Stimulated activated CD4-positive, alpha-beta T cell treated with anti-CD3 and anti-CD28 coated beads, Interleukin-4, amount 100 ng/mL, for 1 hour (primary cell): ENCODE measurements at places on chromosomes 7 and 10.

DNA sequence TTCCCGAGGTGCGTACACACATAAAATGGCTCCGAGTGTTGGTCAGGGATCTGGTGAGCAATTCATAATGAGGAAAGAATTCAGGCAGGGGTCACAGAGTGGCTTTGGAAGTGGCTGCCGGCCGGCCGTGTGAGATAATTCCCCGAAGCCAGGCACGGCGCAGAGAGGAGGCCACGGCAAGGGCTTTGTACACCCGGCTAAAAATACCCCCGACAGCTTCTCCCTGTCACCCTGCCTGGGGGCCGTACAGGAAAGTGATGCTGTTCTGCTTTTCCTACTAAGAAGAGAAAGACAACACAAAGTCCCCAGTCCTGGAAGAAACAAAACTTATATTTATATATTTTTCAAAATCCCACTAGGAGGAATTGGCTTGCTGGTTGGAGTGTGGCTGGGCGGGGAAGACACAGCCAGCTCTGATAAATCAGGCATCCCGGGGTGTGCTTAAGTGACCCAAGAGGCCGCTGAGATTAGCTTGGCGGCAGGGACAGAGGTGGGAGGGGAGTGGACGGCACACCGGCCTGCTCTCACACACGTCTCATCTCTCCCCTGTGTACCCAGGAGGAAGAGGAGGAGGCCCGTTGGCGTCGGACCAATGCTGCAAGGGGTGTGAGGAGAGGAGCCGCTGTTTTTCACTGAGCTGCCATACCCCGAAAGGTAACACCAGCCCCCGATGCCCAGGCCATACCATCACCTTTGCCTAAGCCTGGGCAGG lies 70.5 kb downstream of the ZMIZ1 start:
- DNase-seq = no peak

DNA sequence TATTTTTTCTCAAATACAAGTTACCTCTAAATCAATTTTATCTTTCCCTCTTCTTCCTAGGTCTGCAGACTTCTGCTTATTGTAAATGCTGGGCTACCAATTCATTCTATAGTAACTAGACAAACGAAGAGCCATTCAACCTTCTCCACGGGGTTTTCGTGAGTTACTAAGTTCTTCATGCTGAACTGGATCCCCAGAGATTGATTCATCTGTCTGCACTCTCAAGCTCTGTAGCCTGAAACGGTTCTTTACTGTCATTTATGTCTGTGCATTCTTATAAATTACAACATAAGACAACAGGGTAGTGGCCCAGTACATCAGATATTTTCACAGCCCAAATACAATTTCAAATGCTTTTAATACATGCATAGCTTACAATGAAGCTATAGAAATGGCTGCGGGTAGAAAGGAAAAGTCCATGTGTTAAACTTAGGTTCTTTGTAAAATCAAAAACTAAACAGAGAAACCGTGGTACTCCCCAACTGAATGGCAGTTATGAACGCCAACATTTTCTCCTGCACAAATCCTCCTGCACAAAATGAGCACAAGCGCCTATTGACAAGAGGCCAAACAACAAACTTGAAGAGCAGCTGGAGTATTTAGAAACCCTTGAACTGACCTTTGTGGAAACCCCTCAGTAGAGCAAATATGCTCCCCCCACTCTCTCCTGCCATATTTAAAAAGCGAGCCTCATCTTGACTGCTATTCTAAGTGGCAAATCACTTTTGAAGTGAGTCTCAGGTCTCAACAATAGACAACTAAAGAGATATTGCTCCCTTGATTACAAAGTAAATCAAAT lies 20.7 kb downstream of the LAMB1 start:
- no peak for DNase-seq

DNA sequence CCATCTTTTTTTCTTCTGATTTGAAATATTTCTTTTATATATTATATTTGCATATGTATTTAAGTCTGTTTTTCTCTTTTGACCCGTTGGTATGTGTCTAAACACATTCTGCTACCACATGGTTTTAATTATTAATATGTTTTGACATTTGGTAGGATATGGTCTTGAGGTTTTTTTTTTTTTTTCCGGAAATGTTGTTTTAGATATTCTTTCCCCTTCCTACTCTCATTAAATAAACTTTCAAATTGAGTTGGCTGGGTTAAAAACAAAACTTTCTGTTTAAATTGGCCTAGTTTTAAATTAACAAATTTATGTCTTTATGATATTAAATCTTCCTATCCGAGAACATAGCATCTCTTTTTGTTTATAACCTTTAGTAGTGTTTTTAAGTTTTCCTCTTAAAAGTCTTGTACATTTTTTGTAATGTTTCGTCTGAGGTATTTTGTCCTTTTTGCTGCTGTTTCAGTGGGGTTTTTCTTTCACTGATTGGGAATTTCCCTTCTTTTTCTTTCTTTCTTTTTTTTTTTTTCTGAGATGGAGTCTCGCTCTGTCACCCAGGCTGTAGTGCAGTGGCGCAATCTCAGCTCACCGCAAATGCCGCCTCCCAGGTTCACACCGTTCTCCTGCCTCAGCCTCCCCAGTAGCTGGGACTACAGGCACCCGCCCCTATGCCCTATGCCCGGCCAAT lies 25.4 kb downstream of the STAM start:
- DNase-seq = peak; percentile 49

DNA sequence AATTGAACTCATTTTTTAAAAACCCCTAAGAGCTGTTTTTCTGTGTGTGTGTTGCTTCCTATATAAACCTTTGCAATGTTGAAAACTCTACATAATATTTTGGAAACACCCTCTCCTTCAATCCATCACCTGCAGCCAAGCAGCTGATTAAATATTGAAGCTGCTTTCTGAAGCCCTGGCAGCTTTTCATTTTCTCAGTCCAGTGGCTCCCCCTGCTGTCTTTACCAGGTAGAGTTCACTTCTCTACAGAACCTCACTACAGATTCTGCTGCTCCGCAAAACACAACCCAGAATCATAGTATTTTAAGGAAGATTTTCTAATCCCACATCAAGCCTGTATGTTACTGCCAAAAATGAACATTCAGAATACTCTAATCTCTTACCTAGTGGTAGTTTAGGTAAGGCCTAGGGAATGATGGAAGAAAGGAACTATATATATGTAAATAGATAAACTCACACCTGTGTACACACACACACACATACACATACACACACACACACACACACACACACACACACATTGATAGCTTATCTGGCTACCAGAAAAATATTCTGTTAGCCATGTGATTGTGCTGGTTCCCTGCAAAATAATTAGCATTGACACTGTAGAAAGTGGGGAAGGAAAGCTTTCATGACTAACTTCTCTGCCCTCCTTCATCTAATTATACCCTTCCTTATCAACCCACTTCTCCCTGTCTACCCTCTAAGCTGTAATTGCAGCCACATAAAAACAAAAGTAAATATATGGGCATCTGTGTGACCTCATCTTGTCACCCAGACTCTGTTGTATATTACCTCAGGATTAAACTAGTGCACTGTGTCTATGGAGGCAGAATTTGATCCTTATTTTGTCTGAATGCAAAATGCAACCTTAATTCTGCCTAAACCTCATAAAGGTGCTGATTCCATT lies 229.5 kb upstream of the FZD1 start:
- no peak for DNase-seq

DNA sequence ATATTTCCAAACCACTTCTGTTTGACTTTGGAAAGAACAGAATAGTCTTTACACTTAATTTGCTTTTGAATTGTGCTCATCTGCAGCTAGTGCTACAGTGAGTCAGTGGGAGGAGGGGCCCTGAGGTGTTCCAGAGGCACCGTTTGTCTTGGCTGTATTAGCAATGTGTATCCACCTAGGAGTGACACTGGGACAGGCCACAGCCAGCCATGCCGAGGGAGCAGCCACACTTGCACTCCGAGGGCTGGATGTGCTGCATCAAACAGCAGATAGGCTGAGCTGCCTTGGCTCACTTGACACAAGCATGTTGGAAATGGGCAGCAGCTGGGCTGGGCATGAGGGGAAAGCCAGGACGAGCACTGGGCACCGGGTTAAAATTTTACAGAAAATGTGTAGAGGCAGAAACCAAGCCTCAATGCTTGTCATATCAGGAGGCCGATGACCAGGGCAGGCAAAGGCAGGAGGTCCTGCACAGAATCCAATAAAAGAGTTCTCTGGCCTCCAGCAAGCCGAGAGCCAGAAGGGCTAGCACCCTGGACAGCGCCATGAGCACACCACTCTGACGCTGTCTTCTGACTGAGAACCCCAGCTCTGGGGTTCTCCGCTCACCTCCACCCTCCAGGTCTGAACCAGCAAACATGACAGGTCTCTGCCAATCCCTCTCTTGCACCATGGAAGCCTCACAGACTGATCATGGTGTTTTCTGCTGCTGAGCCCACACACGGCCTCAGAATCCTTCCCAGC lies 163.3 kb downstream of the GRID1 start:
- no peak for DNase-seq

GRCh38 chr10:58661336-58661735 lies 148.7 kb downstream of the BICC1 start:
- DNase-seq = no peak

DNA sequence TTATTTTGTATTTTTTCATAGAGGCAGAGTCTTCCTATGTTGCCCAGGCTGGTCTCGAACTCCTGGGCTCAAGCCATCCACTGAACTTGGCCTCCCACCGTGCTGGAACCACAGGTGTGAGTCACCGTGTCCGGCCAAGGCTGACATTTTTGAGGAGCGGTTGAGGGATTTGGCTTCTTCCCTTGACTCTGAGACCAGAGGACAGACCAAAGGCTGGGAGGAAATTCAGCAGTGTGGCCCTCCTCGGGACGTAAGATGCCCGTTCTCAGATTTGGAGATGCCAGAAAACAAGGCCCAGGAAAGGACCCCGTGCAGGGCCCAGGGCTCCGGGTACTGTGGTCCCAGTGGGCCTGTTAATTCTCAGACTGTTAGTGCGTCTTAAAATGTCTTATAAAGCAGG lies 146.2 kb downstream of the WDR37 start:
- DNase-seq = no peak

DNA sequence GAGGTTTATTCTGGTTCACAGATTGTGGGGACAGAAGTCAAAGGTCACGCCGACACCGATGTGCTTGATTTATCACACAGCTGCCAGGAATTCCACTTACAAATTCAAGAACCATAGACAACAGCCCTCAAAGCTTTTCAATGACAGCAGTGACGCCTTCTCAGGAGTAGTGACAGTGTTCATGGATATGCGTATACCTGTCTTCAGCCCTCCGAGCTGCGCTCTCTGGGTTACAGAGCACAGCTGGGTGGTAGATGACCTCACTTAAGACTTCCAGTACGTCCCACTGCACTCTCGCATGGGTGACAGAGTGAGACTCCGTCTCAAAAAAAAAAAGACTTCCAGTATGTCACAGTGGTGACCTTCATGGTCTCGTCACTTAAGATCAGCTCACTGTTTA lies 108.5 kb downstream of the TCERG1L start:
- DNase-seq = no peak

DNA sequence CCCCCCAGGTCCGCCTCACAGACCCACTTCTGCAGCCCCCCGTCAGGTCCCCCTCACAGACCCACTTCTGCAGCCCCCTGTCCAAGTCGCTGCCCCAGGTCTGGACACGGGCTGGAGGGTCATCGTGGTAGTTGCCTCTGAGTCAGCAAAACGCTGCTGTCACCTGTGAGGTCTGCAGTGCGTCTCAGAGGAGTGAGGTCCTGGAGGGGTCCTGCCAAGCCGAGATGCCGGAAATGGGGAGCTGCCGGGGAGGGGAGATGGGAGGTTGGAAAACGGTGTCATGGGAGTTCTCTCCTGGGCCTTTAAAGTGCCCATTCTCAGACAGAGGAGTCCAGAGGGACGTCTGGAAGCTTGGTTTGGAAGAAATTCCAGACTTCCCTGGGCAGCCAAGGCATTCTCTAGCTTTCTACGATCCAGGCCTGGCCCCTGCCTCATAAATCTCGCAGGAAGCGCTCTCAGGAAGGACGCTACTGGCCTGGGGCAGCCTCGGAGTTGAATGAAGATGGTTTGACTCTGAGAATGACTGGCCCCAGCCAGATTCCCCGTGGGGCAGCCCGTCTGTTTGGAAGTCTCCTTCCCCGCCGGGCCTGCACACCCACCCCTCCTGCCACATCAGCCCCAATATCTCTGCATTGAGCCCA lies 38.7 kb downstream of the CALML3 start:
- no peak for DNase-seq

GRCh38 chr7:98368716-98369115 lies 32.2 kb downstream of the BAIAP2L1 start:
- no peak for DNase-seq

DNA sequence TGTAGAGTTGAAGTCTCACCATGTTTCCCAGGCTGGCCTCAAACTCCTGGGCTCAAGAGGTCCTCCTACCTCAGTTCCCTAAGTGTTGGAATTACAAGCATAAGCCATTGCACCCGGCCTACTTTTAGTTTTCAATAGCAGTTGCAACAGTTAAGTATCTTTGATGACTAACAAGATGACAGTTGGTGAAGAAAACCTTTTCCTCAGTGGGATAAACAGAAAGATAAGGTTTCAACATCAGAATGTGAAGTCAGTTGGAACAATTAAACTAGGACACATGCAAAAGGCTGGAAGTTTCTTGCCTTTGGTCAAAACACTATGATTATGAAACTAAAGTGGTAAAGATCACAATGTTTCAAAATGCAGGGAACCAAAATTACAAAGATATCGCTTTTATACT lies 169.2 kb downstream of the ZNF438 start:
- no peak for DNase-seq

DNA sequence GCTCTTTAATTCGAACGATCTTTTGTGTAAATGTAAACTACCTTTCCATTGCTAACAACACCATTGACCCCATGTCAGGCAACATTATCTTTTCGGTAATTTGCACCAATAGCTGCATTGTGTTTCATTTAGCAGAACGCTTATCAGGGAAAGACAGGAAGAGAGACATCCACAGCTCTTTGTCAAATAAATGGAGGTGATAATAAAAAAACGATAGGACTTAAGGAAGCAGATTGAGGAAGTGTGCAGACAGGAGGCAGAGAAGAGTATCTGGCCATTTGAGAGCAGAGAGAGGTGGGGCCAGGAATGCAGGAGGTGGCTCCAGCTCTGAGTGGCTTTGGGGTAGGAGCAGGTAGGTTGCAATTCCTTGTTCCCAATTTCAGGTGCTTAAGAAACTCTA lies 37.5 kb upstream of the ADARB2 start:
- no peak for DNase-seq

DNA sequence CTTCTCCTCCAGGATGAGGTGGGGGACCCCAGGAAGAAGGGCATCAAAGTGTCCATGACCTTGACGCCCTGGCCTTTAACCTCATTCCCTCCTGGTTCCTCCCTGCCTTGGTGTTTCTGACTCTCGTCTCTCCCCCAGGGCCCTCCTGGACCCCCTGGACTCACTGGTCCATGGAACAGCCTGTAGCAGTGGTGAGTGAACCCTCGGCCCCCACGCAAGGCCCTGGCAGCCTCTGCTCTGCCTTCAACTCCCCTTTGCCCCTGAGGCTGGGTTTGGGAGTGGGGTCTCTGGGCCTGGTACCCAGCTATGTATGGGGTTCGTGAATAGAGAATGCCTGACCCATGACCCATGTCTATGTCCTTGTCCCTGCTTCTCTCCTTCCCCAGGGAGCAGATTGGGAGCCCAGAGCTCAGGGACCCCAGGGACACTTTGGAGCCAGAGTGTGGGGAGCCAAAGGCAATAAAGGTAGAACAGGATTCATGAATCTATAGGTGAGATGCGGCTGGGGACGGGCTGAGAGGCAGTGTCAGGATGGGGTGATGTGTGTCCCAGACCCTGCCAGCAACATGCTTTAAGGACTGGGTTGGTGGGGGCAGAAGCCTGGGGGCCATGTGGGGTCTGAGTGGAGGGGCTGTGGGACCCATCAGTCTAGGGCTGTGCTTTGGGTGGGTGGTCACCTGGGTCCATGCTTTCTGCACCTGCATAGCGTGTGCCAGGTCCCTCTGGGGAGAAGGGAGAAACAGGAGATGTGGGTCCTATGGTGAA lies 18.4 kb upstream of the VOPP1 start:
- no peak for DNase-seq
